ENCODE measurements at places on chromosomes 2 and 18.

DNA sequence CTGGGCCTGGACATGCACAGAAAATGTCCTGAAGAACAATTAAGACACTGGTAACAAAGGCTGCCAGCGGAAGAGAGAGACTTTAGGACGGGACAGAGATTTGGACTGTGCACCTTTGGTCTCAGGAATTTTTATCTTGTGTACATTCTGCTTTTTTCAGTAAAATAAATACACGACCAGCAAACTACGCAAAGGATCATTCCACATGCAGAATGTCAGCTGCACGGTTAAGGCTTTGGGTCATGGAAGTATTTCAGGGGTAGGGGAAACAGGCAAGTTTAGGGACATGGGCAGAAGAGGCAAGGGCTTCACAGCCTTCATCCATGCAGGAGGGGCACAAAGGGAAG lies 11.5 kb downstream of the TMEM163 start:
- DNase-seq, result no peak

- DNase-seq, result no peak
These were observed 1.2 kb upstream of the CABLES1 start for GRCh38 chr18:23133860-23134779.

GRCh38 chr2:160111951-160112798 lies 49.8 kb upstream of the PLA2R1 start:
- DNase-seq, result no peak

DNA sequence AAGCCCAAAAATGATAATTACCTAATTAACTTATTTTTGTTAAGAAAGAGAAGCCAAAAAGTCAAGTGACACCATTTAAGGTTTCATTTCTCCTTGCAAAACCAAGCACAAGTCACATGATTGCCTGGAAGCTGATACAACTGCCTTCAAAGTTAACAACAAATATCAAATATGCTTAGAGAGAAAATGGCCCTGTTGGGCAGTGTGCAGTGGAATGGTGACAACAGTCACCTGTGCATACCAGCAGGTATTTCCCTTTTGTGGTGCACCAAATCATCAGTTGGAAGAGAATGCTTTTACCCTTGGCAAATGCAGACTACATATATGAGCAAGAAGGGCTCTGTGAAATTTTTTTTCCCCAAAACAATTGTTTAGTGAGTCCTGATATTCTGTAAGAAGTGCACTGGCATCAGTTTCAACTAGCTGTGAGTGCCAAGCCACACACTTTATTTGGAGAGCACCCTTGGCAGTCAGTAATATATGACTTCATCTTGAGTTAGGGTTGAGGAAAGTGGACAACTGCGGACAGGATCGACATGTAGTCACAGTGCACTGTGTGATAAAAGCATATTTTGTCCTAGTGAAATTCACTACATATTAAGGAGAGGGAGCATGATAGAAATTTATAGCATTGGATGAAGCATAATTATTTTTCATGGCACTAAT lies 74.9 kb upstream of the DOCK10 start:
- DNase-seq, result no peak

DNA sequence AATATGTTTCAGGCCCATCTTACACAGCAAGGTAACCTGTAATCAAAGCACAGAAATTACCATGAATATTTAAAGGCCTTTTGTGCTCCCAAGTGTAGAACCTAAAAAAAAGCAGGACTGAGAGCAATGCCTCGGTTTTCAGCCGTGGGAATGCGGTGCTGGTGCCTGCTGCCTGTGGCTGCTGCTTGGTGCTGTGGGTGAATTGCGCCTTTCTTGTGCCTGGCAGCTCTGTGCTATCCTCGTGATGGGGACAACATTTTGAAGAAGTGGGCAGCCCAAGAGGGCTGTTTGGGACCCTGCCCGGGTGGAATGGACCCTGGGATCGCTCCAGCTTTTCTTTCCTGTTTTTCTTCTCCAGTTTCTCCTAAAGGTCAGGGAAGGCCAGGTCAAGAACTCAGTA lies 91.2 kb downstream of the ASAP2 start:
- DNase-seq, result no peak

GRCh38 chr2:23782646-23783045 lies 144.3 kb downstream of the ATAD2B start:
- no peak for DNase-seq

- no peak for DNase-seq
These were observed 23.5 kb downstream of the MARCHF4 start for GRCh38 chr2:216348756-216349308.

- DNase-seq, result no peak
These were observed 59.5 kb downstream of the ACKR3 start for GRCh38 chr2:236628981-236629605.

DNA sequence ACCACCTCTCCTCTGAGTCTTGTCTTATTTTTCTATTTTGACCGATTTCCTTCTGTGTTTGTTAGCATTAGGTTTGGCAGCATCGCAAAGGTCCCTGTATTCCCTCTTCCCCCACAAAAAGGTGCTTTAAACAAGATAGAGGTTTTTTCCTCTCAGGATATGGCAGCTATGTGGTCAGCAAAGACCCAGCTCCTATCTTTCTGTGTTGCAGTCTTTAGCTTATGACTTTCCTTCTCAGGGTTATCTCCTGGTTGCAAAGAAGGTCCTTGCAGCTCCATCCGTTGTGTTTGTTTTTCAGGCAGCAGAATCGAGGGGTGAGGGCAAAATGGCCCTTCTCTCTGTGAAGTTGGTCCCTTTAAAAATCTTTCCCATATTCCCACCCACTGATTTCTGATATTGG lies 38.4 kb downstream of the GALNT1 start:
- no peak for DNase-seq

GRCh38 chr2:65636024-65636423 lies 203.6 kb upstream of the SPRED2 start:
- no peak for DNase-seq

- DNase-seq, result no peak
These were observed 13.7 kb downstream of the HS6ST1 start for GRCh38 chr2:128304715-128305554.

DNA sequence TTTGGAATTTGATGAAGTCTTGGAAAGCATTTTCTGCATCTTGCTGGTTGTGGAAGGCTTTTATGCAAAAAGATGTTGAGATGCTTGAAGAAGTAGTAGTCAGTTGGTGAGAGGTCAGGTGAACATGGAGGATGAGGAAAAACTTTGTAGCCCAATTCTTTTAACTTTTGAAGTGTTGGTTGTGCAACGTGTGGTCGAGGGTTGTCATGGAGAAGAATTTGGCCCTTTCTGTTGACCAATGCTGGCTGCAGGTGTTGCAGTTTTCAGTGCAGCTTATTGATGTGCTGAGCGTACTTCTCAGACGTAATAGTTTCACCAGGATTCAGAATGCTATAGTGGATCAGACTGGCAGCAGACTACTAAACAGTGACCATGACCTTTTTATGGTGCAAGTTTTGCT lies 508.4 kb upstream of the MAP2 start:
- no peak for DNase-seq

- DNase-seq, result no peak
These were observed 30.9 kb downstream of the RTP5 start for GRCh38 chr2:241900251-241901017.
